ENCODE measurements at places on chromosomes 12 and 14.

DNA sequence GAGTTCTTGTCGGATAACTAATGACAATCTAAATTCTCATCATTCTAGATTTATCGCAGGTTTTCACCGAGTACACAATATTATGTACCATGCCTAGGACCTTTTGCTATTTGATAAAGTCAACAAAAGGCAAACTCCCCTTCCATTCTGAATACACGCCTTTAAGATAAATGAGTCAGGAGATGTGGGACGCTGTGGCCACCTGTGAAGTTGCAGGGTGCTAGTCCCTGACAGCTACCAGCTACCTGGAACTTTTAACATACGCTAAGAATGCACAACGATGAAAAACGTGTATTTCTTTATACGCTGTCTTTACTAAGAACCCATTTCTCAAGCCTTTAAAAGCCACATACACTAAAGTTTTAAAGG, 678 bp downstream of the MDM1 start:
- no peak for DNase-seq

DNA sequence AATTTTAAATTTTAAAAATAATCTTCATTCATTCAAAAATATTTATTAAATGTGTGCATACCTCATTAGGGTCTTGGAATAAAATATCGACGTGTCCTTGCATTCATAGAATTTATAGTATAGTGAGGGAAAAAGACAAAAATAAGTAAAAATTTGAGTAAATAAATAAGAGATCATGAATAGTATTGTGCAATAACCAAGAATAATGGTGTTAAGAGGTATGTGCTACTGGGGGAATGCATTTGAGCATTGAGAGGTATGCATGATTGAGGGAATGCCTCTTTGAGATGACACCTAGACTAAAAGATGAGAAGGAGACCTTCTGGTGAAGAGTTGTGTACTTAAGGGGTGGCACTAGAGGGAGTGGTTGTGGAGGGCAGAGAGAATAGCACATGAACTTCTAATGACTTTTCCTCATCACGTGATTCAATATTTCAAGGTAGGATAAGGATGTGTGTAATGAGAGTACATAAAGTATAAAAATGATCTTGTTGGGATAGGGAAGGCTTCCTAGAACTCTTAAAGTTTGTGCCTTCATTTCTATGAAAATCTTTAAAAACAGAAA, 18.8 kb upstream of the CATSPERB start:
- no peak for DNase-seq

DNA sequence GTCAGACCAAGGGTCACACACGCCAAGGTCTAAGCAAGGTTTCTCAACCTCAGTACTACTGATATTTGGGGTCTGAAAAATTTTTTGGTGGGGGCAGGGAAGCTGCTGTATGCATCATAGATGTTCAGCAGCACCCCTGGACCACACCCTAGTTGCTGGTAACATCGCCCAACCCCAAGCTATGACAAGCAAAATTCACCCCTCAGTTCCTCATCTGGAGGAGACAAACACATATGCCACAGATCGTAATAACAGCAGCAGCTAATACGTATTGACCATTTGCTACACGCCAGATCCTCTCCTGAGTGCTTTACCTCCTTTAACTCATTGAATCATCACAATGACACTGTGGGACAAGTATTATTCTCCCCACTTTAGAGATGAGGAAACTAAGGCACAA, 46.4 kb downstream of the ACTN1 start:
- no peak for DNase-seq

DNA sequence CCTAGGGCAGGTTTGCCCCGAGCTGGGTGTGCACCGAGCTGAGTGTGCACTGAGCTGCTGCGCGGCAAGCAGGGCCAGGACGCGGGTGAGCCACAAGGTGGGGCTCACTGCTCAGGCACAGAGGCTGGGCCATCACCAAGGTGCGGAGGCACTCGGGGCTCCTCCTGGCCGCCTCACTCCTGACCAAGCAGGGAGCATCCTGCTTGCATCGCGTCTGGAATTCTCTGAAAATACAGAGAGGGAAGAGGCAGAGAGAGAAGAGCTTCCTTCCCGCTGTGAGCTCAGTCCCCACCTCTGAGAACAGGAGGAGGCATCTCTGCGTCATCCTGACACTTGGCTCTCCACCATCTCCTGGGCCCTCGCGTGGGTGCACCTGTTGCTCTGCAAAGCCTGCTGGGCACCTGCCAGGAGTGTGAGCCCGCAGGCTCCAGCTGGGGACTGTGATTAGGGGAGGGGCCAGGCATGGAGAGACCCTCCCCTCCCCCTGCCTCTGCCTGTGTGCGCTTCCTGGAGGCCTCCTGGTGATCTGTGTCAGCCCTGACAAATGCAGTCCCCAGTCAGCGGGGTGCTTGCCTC, 116.3 kb downstream of the GLT1D1 start:
- no peak for DNase-seq

DNA sequence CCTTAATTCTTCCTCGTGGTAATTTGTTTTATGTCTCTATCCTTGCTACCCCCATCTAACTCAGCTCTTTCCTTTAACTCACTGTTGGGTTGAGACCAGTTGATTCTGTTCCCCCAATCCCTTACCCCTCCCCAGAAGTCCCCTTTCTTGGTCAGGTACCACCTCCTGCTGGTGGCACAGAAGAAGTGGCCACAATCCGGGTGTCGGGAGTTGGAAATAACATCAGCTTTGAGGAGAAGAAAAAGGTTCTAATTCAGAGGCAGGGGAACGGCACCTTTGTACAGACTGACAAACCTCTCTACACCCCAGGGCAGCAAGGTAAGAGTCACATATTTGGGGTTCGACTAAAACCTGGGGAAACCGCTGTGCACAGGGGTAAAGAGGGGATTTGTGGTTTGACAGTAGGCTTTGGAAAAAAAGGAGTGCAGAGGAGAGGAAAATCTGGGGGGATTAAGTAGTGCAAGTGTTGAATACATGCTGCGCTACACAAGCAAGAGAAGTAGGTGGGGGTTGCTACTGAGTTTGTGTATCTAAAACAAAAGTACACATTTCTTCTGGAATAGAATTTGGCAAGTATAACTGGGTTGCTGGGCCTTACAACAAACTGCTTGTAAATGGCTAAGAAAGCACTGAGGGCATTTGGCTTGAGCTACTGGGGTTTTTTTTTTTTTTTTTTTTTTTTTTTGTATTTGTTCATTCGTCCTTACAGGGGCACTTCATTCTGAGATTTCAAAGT, 1.3 kb downstream of the A2ML1 start:
- DNase-seq: peak; percentile 13

GRCh38 chr12:22494319-22494718, 50.0 kb downstream of the C2CD5 start:
- no peak for DNase-seq

DNA sequence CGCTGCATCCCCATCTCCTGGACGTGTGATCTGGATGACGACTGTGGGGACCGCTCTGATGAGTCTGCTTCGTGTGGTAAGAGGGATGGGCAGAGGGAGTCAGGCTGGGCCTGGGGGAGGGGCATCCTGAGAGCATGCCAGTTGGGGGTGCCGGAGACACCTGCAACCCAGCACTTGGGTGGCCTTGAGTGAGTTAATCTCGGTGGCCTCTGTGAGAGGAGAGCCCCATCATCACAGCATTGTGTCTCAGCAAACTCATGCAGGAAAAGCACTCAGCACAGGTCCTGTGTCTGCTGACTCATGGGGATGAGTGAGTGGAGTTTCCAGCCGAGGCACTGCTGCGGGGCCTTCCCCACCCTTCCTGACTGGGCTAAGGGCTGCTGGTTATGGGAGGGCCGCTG, 19.6 kb upstream of the LRP1-AS start:
- no peak for DNase-seq

GRCh38 chr12:2783936-2784600, 10.7 kb upstream of the FKBP4 start:
- DNase-seq: peak; percentile 27

- peak; percentile 24 for DNase-seq
Measured at GRCh38 chr14:72962829-72963312, 36.6 kb downstream of the DCAF4 start.

DNA sequence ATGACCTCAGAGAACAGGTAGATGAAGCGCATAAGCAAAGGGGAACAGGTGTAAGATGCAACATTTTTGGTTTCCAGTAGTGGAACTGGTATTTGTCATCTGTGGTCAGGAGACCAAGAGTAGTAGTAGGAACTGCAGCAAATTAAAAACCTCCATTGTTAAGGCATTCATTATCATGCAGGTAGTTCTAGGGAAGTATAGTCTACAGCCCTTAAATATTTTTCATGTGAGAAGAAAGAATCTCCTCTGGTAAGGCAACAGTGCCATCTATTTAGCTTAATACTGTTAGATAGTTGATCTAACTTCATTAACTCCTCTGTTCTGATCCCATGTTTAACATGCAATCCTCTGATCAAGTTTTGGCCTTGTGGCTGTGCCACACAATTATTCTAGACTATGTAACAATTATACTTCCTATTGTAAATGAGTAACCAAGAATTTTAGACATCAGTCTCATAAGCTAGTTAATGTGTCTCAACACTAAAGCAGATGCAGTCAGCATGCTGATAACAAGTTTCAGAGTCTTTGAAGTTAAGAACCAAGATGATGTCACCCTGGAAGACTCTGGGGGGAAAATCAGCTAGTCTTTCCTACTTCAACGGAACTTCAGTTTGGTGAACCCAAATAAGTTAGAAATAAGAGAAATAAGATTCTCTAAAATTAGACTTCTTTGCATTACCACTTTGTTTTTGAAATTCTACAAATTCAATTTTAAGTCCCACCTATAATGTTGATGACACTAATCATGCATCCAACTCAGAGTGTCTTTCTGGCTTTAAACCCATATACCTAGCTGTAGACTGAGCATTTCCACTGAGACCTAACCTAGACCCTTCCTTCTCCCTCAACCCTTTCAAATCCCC, 70.9 kb downstream of the STXBP6 start:
- DNase-seq: no peak

- no peak for DNase-seq
Measured at GRCh38 chr14:89231426-89232113, 185.5 kb downstream of the FOXN3 start.

- DNase-seq: peak; percentile 34
Measured at GRCh38 chr14:89276424-89276975, 140.5 kb downstream of the FOXN3 start.

Data from astrocyte of the cerebellum (primary cell).